COR-L47 (cell line): ENCODE measurements at places on chromosomes 3 and 15.
A peak's percentile ranks its signal among the peaks of the same experiment; 100 is the strongest.

DNA sequence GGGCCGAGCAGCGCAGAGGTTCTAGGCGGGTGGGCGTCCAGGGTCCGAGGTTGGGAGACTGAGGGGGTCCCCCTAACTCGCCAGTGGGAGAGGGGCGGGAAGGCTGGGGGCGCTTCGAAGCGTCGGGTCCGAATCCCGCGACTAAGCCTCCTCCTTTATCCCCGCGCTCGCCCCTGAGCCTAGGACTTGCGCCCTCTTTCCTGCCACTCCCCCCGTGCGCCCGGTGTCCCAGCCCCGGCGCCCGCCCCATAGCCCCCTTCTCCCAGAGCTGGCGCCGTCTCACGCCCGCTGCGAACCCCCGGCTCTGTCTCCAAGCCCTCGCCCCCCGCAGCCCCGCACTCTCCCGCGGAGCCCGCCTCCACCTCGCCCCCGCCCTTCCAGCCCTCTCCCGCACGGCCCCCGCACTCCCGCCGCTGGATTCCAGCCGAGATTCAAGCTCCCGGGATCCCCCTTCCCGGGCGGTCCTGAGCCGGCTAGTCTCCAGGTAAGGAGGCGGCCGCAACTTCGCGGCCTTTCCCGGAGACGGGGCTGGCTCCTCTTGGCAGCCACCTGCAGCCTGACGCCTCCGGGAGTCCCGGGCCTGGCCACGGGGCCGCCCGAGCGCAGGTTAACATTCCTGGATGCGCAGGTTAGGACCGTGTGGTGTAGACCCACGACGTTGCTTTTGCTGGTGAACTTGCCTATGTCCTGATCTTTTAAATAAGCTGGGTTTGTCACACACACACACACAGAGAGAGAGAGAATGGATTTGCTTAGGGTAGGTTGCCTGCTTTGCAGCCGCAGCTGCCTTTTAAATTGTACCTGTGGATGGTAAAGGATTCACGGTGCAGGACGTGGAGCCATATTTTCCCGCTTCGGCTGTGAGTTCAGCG lies 563 bp downstream of the PXYLP1 start:
- DNase-seq: peak; percentile 51

DNA sequence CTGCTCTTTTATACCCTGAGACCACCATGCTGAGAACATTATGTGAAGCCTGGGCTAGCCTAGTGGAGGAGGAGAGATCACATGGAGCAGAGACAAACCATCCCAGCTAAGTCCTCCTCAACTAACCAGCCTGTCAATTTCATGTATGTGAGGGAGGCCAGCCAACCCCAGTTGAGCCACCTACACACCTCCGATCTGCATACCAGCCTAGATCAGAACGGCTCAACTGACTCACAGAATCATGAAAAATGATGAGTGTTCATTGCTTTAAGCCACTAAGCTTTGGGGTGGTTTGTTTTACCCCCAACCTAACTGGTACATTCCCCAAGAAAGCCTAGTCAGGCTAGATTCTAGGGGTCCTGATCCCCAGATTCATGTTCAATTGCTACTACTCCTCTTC lies 19.4 kb upstream of the CA12 start:
- DNase-seq: no peak

- DNase-seq: no peak
These were observed 21.1 kb downstream of the PARP15 start for GRCh38 chr3:122598556-122598955.

DNA sequence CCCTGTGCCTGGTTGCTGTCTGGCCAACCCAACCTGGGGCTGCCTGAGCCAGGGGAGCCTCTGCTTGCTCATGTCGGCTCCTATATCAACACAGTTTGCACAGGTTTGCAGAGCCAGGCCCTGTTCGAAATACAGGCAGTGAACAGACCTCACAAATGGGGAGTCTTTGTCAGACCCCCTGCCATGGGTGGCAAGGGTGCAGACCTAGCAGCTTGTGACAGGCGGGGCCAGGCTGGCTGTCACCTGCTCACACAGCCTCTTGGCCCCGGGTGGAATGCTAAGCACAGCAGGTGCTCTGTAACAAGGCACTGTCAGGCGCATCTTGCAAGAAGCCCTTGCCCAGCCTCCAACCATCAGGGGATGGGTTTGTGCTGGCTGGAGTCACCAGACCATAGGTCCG lies 47.3 kb downstream of the BDH1 start:
- no peak for DNase-seq

DNA sequence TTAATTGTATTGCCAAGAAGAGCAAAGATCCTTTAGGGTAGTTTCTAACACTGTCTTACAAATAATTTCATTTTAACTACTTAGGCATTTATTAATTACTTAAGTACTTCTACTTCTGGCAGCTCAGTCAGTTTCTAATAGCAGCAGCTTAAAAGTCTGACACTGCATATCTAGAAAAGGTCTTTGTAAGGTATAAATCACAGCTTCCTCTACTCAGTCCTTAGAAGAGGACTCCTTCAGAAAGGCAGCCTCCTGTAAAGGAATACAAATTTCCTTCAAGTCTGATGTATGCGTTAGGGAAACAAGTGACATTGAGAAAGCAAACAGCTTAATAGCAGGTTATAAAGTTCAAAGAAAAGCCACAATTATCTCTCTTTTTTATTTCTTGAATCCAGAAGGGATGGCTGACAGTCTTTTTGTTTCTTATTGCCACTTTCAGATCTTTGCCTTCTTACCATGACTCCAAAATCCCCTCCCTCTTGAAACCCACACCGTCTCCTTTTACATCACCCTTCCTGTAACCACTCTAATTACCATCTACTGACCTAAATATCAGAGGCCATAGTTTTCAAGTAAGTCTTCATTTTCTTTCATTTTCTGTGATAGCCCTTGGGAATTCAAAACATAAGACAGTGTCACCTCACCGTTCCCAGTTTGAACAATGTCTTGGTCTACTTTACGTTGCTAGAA lies 109.5 kb downstream of the CGGBP1 start:
- DNase-seq: no peak

- no peak for DNase-seq
These were observed 107.4 kb upstream of the PRICKLE2 start for GRCh38 chr3:64332459-64333350.

DNA sequence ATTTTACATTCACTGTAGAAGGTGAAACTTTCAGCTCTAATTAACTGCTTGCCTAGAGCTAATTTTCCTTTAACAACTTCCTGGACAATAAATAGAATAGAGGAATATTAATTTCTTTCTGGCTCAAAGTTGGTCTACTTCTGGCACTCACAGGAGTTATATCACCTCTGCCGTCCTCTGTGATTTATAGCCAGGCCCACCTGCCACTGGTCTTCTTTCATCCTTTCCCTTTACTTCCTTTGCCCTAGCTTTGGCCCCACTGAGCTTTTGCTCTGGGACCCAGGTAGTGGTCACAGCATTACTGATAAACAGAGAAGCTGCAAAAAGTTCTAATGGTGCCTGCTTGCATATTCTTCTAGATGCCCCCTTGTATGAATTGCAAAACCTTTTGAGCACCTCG lies 49.3 kb upstream of the ABHD10 start:
- no peak for DNase-seq
